Type B pancreatic cell (in vitro differentiated cells): ENCODE measurements at places on chromosomes 5 and 9.

- DNase-seq = no peak
Measured at GRCh38 chr9:21141427-21141882, at the start of gene IFNW1. IFNW1 (minus strand) TSS chr9:21141832; CDS start chr9:21141570, 262 bp downstream.

DNA sequence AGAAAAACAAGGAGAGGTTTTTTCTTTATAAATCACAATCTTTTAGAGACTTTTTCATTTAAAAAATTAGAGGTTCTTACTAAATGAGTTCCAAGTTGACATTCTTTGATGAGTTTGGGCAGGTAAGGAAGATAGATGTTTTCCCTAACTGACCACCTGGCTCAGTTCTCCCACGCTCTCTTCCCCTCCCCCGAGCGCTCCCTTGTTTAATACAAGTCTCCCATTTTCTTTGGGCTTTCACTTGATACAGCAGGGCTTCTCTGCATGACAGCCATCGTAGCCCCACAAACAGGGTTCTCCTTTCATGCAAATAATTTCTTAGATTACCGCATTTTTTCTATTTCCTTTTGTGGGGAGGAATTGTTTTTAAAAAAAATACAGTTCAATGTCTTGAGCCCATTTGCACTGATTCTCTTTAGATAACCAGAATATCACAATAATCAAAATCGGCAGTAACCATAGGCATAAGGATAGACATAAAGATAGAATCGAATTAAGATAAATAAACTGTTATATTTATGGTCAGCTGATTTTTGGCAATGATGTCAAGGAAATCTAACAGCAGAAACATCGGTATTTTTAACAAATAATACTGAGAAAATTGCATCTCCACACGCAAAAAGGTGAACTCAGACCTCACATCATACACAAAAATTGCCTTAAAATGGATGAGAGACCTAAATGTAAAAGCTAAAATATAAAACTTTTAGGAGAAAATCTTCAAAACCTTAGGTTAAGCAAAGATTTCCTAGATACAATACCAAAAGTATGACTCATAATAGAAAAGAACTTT is 325.4 kb downstream of the PIK3R1 start:
- DNase-seq = no peak

DNA sequence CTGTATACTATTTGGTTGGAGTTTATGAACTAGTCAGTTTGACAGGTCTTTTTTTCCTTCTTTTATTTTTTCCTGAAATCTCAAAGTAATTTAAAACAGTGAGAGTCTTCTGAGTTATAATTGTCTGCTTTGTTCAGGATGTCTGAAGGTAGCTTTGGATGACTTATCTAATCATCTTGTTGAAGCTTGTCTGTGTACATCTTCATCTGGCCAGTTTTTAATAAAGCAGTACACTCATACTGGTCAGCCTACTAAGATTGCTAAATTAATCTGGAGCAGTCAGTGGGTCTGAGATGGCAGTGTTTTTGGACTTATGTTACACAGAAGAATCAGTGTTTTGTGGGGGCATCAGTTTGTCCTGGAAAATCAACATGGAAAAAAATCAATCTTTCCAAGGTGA is 482.4 kb downstream of the CDH10 start:
- no peak for DNase-seq

GRCh38 chr5:102223542-102224477 is 72.3 kb downstream of the SLCO4C1 start:
- no peak for DNase-seq

- DNase-seq = no peak
Measured at GRCh38 chr9:113399646-113400200, 1.4 kb downstream of the ALAD start.
